ENCODE measurements at places on chromosomes 1 and 21. TPM values are rescaled to one million over a fixed set of nuclear protein-coding genes. Genes with fewer than 3 reads are reported as not detected.

The AMY1B gene
- total RNA-seq = not detected

The HLX gene
- total RNA-seq = 0.27 TPM

The FOXO6 gene
- total RNA-seq = 2.2 TPM

The FMO1 gene
- total RNA-seq = not detected

The RHD gene
- total RNA-seq = not detected

The RHEX gene
- not detected for total RNA-seq

The CFHR3 gene
- total RNA-seq = not detected

The RORC gene
- total RNA-seq = 3.6 TPM

The DCDC2B gene
- not detected for total RNA-seq

- DNase-seq = no peak
Observed at GRCh38 chr1:39174390-39175081, 30.0 kb upstream of the MACF1 start.

GRCh38 chr1:12387641-12388040 lies 157.8 kb downstream of the VPS13D start:
- no peak for DNase-seq

DNA sequence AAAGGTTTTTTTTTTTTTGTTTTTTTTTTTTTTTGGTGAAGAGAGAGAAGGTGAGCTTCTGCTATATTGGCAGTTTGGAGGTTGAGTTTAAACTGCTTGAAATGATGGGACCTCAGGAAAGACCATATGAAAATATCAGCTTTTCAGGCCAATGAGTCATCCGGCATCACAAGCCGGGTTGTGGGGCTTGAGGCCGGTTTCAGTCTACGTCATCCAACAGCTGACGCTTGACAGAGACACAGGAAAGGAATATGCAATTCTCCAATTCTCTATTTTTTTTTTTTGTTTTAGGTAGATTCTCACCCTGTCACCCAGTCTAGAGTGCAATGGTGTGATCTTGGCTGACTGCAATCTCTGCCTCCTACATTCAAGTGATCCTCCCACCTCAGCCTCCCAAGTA lies 52.4 kb downstream of the KCNJ6 start:
- DNase-seq = peak; percentile 72

GRCh38 chr1:197799271-197799670 lies 24.0 kb upstream of the DENND1B start:
- no peak for DNase-seq

- DNase-seq = no peak
Observed at GRCh38 chr1:41492341-41492848, 7.9 kb upstream of the EDN2 start.

DNA sequence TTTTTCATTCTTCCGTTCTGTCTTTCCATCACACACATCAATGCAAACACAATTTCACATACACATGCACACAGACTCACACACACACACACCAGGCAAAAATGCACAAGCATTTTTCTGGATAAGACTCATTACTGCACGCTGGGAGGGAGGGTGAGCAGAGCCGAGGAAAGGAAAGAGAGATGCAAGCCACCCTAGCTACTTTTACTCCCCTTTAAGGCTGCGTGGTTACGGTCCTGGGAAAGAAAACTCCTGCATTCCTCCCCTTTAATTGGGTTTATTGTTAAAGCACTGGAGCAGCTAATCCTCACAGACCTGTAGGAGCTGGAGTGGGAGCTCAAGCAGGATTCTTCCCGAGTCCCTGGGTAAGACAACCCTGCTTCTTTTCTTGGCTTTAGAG lies at the start of gene CAMK1G:
Gene CAMK1G, plus strand, starts transcription at position 307 of the 400 bp plus-strand sequence. CDS start 11,270 bp downstream, outside the sequence.
- DNase-seq = no peak

- DNase-seq = no peak
Observed at GRCh38 chr1:248136811-248137210, 8.1 kb upstream of the OR2M5 start.

DNA sequence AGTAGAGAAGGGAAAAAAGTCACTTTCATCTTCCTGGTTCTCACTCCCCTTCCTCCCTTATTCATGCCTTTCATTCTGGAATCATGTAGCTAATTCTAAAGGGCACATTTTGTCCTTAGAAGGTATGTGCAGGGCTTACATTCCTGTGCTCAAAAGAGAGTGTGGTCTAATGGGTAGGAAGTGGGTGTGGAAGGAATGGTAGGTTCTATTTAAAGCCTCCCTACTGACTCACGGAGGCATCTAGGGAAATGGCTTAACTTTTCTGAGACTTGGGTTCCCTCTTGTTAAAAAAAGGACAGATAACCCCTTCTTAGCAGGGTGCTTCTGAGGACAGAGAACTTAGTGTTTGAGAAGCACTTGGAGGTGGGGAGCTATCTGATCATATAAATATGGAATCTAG lies 249.3 kb upstream of the DUSP10 start:
- no peak for DNase-seq

DNA sequence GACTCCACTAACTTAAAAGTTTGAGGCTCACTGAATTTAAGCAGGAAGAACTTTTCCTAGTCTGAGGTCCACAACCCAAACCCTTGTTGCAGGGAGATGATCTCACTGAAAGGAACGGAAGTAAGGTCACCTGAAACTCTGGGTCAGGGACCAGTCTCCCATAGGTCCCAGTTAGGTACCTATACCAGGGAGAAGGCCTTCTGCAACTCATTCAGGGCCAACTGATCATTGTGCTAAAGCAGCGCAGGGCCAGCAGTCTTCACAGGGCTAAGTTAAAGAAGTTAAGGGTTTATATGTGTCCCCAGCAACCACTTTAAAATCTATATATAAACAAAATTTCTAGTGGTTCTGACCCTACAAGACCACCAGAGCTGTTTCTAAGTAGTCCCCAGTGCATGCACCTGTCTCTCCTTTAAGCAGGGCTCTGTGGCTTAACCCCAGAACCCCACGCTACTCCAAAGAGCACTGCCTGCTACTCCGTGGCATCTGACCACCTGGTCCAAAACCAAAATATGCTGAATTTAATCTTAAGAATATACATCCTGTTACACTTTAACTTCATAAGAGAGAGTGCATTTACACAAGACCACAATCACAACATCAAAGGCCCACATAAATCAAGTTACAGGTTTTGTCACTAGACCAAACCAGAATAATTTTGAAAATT lies 2.8 kb downstream of the SRSF10 start:
- DNase-seq = no peak

DNA sequence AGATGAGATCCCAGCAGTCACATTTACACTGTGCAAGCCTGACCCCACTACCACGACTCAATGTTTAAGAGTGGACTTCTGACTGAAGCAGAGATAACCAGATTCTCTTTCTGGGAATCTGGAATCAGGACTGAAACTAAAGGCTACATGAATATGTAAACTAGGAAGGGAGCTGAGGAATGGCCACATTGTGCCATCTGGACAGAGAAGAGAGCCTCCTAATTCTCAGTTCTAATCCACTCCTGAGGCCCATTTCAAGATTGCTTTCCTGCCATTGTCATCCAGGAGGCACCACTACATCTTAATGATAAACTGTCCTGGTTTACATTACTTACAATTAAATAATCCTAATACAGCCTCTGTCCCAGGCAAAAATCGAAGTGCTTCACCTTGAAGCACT lies 6.5 kb downstream of the PAXBP1 start:
- DNase-seq = no peak

DNA sequence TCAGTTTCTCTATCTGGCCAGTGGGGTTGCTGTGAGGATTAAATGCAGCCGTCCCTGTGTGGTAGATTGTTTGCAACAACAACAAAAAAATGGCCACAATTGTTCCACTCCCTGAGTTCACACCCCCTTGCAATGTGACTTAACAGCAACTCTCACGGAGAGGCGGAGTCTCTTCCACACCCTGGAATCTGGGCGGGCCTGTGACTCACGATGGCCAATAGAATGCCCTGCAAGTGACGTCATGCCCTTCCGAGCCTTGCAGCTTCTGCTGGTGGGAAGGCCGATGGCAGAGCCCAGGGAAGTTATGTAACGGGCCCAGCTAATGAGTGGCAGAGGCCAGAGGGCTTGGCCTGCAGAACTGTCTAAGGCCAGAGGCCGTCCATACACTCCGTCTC lies 87.9 kb downstream of the RIPK4 start:
- peak; percentile 68 for DNase-seq
